Putamen (tissue), 1 donor: ENCODE measurements at places on chromosomes 4 and X.

GRCh38 chr4:92381616-92382015 lies 77.8 kb downstream of the GRID2 start:
- DNase-seq = no peak

- no peak for DNase-seq
Measured at GRCh38 chrX:116135277-116135676, 35.3 kb upstream of the AGTR2 start.

DNA sequence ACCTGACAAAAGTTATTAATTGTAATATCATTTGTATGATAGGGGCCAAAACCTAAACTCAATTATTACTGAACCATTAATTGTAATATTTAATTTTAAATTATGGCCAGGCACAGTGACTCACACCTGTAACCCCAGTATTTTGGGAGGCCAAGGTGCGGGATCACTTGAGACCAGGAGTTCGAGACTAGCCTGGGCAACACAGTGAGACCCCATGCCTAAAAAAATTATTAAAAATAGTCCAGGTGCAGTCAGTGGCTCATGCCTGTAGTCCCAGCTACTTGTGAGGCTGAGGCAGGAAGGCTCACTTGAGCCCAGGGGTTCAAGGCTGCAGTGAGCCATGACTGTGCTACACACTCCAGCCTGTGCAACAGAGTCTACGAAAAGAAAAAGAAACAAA lies 18.0 kb downstream of the PPAT start:
- no peak for DNase-seq

DNA sequence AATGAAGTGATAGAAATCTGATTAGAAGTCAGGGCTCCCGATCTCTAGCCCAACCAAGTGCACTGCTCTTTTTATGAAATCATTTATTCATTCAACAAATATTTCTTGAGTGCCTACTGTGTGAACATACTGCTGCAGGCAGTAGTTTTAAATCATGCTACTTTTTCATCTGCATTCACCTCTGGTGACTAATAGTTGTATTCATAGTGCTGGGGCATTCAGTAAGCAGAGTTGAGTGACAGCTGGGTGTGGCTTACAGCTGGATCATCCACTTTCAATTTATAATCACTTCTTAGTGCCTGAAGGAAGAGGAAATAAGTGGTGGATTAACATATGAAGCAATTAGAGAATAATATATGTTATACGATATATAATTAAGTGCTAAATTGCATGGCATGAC lies 94.1 kb upstream of the HPRT1 start:
- no peak for DNase-seq

GRCh38 chrX:19958552-19959486 lies 32.0 kb downstream of the BCLAF3 start:
- no peak for DNase-seq

DNA sequence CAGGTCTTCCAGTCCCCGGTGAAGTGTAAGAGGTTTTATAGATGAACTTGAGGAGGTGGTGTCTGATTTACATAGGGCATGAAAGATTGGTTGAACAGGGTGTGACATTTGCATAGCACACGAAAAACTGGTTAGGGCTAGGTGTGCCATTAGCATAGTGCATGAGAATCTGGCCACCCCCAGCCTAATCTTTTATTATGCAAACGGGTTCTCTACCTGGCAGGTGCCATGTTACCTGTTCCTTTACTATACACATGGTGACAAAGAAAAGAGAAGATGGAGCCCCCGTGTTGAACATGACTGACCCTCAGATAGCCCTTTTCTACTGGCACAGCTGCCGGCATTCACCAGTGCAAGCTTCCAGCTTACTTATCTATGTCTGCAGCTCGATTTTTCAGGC lies 71.0 kb downstream of the UCHL1 start:
- DNase-seq = no peak

GRCh38 chr4:73730867-73731266 lies 9.5 kb upstream of the CXCL8 start:
- DNase-seq = no peak

GRCh38 chr4:119284876-119285780 lies 36.8 kb downstream of the FABP2 start:
- no peak for DNase-seq

- no peak for DNase-seq
Measured at GRCh38 chrX:40172401-40173142, 74.8 kb upstream of the BCOR start.

DNA sequence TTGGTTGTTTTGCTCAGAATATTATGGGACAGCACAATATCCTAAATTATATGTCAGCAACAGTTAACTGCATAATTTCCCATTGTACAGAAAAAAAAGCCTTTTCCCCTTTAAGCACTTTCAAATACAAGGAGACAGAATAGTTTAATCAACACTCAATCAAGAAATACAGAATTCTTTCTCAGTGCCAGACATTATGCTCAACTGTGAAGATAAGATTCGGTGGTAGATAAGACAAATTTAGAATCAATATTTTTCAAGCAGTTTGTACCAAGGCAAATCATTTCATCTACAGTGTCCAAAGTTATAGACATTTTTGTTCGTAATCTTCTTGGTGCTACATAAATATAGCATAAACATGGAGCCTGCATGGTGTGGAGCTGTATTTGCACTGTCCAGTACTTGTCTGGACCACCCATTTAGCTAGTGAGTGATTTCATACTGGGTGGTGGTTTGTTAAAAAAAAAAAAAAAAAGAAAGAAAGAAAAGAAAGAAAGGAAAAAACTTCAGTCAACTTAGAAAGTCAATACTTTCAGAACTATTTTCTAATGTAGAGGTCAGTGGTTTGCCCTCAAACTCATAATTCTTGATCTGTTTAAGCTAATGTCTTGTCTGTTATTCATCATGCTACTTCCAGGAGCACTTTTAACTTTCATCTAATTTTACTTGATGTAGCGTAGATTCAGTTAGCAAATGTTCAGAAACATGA lies 522.9 kb downstream of the FAT4 start:
- no peak for DNase-seq

- no peak for DNase-seq
Measured at GRCh38 chr4:95761426-95761825, 78.5 kb upstream of the PDHA2 start.

- DNase-seq = no peak
Measured at GRCh38 chr4:8583655-8584025, 3.4 kb downstream of the GPR78 start.

GRCh38 chr4:144362366-144362765 lies 221.8 kb upstream of the GYPA start:
- DNase-seq = no peak

- DNase-seq = no peak
Measured at GRCh38 chrX:39869846-39870601, 227.7 kb downstream of the BCOR start.

GRCh38 chrX:103585411-103586313 lies at the start of gene TCEAL4:
TSS of gene TCEAL4 (plus strand) at chrX:103585515. CDS start at chrX:103586676, 1,161 bp downstream.
- DNase-seq = peak; percentile 49

DNA sequence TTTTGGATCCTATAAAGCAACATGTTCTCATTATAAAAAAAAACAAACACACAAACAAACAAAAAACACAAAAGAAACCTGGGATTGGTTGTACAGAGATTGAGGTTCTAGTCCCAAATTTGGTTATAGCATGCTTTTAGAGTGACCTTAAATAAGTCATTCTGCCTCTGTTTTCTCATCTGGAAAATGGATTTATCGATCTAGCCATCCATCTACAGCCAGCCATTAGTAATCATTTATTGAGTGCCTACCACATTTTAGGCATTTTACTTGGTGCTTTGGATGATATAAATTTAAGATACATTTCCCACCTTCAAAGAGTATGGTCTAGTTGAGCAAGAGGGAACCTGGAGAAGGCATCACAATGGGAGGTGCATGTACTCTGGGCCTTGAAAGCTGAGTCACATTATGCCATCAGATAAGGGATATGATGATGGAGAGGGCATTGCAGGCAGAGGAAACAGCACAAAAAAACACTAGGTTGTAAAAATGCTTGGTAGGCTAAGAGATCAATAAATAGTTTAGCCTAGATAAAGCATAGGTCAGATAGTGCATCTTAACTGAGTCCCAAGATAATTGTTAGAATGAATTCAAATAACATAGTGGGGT lies 91.4 kb downstream of the HEPH start:
- no peak for DNase-seq

DNA sequence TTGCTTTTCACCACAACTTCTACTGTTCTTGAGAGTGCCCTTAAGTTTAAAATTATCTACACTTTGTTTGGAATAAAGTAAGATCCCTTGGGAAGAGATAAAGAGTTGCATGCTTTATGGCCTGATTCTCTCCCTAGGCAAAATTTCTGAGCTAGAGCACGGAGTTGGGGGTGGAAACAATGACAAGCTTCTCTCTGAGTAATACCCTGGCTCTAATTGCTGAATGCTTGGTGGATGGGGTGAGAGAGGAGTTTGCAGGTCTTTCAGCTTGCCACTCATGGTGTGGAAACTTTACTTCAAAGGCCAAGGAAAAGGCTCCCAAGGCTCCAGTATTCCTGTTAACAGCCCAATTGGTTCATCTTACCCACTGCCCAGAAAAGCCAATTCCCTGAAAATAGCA lies 26.1 kb upstream of the PRDM8 start:
- DNase-seq = no peak

DNA sequence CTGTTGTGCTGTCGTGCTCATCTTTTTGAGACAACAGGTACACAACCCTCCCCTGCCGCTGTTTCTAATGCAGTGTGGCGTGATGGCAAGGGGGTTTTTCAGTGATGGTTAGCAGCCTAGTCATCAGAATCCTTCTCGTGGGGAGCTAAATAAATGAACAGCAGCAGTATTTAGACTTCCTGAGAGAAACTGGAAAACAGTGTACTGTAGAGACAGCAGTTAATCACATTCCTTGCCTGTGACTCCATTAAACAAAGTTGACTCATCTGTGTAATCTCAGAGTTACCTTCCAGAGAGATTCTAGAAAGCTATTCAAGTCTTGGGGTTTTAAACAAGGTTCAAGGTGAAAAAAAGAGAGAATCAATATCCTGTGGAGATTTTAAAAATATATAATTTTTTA lies 1753.2 kb upstream of the PCDH7 start:
- no peak for DNase-seq

DNA sequence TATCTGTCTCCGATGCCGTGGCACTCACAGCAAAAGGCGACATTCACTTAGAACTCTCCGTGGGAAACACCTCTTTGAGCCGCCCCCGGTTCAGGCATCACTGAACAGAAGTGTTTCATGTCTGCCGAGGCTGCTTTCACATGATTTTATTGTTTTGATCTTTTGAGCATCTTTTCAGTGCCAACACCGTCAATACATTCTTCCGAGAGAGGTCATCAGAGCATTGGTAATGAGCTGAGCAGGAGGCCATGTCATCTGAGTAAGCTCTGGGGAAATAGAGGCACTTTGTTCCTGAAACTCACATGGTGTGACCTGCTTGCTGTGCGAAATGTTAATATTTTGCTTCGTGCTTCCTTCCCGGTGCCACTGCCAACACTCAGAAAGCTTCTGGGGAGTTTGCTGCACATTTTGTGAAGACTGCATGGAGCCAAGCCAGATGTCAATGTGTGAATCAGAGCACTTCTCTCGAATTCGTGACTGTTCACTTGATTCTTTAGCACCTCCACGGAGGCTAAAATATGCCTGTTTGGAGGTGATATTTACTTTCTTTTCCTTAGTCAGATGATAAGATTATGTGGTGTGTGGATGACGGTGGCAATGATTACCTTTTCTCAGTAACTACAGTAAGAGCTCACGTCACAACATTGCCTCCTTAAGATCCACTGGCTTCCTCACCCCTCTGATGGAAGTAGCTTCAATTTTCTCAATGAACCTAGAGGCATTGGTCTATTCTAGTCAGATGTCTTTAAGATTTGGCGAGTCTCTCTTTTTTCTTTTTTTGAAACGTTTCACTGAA lies 222.3 kb upstream of the HS3ST1 start:
- peak; percentile 16 for DNase-seq

DNA sequence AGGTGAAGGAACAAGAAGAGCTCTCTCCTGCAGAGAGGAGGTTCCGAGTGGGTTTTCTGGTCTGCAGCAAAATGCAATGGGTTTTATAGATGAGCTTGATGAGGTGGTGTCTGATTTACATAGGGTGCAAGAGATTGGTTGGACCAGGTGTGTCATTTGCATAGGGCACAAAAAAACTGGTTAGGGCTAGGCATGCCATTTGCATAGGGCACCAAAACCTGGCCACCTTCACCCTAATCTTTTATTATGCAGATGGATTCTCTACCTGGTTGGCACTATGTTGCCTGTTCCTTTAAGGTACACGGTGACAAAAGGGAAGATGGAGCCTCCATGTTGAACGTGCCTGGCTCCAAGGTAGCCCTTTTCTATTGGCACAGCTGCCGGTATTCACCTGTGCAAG lies 94.5 kb upstream of the PRKX start:
- no peak for DNase-seq

DNA sequence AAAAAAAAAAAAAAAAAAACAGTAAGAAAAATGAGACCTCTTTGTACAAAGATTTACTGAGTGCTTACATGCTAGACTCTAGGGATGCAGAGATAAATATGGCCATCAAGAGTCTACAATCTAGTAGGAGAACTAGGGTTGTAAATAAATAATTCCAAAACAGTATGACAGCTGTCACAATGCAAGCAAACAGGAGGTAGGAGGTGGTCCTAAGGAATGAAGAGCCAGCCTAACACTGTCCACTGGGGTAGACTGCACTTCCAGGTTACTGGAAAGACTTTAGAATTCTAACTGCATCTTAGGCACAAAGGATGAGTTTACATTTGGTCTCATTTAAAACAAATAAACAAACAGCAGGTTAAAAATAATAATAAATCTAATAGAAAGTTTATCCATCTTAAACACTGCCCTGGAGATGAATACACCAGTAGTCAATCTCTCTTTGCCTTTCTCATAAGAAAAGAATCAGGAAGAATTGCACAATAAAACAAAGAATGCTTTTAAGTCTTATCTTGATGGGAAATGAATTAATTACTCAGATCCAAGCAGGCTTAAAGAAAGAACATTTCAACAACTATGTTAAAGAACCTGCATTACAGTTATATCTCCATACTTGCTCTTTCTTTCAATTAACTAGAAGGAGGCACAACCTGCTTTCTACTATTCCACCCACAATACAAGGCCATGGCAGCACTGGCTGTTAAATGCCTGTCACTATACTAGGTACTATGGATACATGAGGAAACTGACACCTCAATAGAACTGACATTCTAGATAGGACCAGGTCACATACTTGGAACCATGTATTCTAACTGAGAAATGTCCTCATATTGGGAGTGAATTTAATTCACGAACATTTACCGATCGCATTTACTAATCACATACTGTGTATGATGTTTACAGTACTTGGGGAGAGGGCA lies 12.7 kb downstream of the ADGRA3 start:
- DNase-seq = no peak

GRCh38 chrX:153336121-153336894 lies 2.4 kb downstream of the ZNF275 start:
- DNase-seq = no peak

GRCh38 chrX:12241026-12241425 lies 102.8 kb downstream of the FRMPD4 start:
- no peak for DNase-seq

- no peak for DNase-seq
Measured at GRCh38 chr4:87283151-87283550, 39.5 kb downstream of the HSD17B13 start.

- DNase-seq = no peak
Measured at GRCh38 chr4:81527115-81527514, 55.4 kb upstream of the RASGEF1B start.

GRCh38 chrX:43910012-43910411 lies 27.8 kb upstream of the MAOB start:
- DNase-seq = no peak
